ENCODE measurements at places on chromosomes 12 and 14. TPM values are rescaled to one million over a fixed set of nuclear protein-coding genes. Genes with fewer than 3 reads are reported as not detected.

DNA sequence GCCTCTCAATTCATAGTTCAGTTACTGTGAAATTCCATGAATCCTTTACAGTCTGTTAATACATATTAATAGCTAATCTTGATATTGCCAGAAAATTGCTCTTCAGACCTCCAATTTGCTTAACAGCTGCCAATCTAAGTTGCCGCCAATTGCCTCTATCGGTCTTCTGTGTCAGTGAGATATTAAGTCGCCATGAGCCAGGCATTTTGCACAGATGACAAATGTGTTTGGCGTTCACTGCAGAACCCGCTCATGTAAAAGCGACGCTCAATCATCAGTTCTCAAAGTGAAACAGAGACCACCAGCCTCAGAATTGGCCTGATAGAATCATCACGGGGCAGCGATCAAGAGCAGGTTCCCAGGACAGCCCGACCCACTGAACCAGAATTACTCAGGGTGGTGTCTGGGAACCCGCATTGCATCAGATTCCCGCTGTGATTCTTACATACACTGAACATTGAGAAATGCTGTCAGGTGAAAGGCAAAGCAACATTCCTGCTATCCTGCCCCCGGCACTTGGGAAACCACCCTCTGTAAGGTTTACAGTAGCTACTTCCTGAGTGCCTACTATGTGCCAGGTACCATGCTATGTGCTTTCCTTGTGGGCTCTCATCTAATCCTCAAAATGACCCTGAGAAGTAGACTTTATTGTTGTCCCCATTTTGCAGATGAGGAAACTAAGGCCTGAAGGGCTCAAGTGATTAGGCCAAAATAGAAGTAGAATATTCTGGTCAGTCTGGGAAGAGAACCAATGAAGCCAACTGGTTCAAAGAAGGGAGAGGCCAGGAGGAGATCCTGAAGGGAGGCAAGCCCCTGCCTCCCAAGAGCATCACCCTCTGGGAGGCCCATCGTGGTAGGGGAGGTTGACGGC is 216.4 kb downstream of the SLC41A2 start:
- DNase-seq, result no peak

- no peak overlapping the region for H3K27ac ChIP-seq
- no peaks in the 10 kb centered on the region for H3K4me1 ChIP-seq
- no peaks in the 10 kb centered on the region for H3K27me3 ChIP-seq
- DNase-seq, result no peak
- H3K36me3 ChIP-seq, result no peaks in the 10 kb centered on the region
Measured at GRCh38 chr14:33486332-33486890, 464.5 kb downstream of the EGLN3 start.

Gene RNASE1
- total RNA-seq, result 204 TPM

Gene ST8SIA1
- 6.9 TPM for total RNA-seq

- no peak overlapping the region for H3K27ac ChIP-seq
- H3K36me3 ChIP-seq, result no peaks in the 10 kb centered on the region
- DNase-seq, result peak; percentile 41
- H3K27me3 ChIP-seq, result no peaks in the 10 kb centered on the region
- no peak overlapping the region for H3K4me3 ChIP-seq
- H3K4me1 ChIP-seq, result no peaks in the 10 kb centered on the region
Measured at GRCh38 chr12:86837246-86837645, 581.1 kb upstream of the MGAT4C start.

Gene MMP14
- 232 TPM for total RNA-seq

GRCh38 chr12:16324272-16324671 is 23.2 kb upstream of the MGST1 start:
- no peak overlapping the region for H3K4me3 ChIP-seq
- H3K27ac ChIP-seq, result no peak overlapping the region
- H3K36me3 ChIP-seq, result no peaks in the 10 kb centered on the region
- no peaks in the 10 kb centered on the region for H3K27me3 ChIP-seq
- peak; percentile 30 for DNase-seq
- H3K4me1 ChIP-seq, result no peaks in the 10 kb centered on the region

Gene SLC39A2
- 0.04 TPM for total RNA-seq

Gene TMEM229B
- total RNA-seq, result 0.40 TPM

Gene CBLN3
- total RNA-seq, result 1.2 TPM

DNA sequence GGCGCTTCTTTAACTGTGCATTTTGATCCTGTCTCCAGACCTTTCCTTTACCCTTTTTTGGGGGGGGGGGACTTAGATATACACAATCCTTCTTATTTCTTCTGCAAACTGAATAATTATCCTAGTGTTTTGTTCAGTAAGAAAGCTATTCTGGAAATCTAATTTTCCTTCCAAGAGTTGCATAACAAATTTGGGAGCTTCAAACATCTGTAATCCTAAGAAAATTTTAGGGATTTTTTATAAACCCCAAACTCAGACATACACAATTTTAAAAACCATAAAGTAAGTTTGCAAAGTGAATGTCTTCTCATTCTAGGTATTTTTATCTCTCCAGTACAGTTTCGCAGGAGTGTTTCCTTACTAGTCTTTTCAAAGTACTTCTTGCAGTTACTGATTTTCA is 182.7 kb upstream of the E2F7 start:
- DNase-seq, result peak; percentile 47
- H3K27ac ChIP-seq, result no peak overlapping the region
- H3K4me3 ChIP-seq, result no peak overlapping the region
- no peaks in the 10 kb centered on the region for H3K27me3 ChIP-seq
- H3K4me1 ChIP-seq, result no peaks in the 10 kb centered on the region

DNA sequence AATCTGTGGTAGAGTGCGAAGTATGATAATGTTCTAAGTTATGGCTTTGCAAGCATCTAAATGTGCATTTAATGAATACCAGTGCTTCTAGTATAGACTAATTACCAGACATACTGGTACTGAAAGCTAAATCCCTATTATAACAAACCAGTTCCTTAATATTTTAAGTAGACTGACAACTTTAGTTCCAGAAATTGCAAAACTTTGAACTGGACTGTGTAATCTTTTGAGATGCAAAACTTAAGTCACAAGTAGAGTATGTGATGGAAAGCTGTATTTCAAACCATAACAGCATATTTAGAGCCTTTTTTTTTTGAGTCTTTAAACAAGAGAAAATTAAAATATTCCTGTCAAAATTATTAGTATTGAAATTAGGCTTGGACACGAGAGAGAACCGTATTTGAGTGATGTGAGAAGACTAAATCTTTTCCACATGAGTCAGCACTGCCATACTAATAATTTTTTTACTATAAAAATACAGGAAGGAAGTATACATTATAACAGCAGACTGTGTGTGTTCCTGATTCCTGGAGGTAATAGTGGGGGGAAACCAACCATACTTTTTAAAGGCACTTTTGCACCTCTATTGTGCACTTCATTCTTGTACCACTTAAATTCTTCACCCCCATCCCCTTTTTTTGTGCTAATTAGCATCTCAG is 45.5 kb downstream of the PPM1A start:
- no peak for DNase-seq
- H3K4me1 ChIP-seq, result no peaks in the 10 kb centered on the region
- H3K27me3 ChIP-seq, result no peaks in the 10 kb centered on the region
- peaks cover 9% of the 10 kb centered on the region for H3K36me3 ChIP-seq
- H3K4me3 ChIP-seq, result no peak overlapping the region

DNA sequence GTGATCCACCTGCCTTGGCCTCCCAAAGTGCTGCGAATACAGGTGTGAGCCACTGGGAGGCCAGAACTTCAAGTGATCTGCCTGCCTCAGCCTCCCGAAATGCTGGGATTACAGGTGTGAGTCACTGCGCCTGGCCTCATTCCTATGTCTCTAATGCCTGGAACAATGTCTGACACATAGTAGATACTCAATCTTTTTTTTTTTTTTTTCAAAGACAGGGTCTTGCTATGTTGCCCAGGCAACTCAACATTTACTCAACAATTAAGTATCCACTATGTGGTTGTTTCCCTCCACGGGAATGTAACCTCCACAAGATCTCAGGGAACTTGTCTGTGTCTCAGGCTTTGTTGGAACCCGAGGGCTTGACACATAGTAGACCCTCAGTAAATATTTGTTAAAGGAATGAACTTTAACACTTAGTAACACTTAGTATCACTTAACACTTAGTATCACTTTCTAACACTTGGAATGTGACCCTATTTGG is 3.0 kb upstream of the TMEM120B start:
- H3K4me1 ChIP-seq, result peaks cover 26% of the 10 kb centered on the region
- no peak for DNase-seq
- no peaks in the 10 kb centered on the region for H3K36me3 ChIP-seq
- no peak overlapping the region for H3K4me3 ChIP-seq
- no peak overlapping the region for H3K27ac ChIP-seq

DNA sequence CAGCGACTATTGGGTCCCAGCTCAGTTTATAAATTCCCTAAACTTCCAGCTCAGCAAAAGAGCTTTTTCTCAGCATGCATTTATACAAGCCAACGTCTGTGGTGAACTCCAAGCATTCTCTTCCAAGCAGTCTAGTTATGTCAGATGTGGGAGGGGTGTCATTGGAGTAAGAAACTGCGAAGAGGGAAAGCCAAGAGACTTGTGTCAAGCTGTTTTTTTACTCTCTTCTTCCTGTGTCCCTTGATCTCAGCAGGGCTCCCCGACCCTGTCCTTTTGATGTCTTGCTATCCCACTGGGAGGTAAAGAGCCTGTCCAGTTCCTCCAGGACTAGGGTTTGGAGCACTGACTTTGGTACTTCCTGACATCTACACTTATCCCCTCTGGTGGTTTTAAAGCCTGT is 69.0 kb downstream of the PPM1H start:
- DNase-seq, result peak; percentile 42
- H3K27ac ChIP-seq, result no peak overlapping the region
- H3K27me3 ChIP-seq, result no peaks in the 10 kb centered on the region
- no peak overlapping the region for H3K4me3 ChIP-seq
- peaks cover 5% of the 10 kb centered on the region for H3K4me1 ChIP-seq
- no peaks in the 10 kb centered on the region for H3K36me3 ChIP-seq

DNA sequence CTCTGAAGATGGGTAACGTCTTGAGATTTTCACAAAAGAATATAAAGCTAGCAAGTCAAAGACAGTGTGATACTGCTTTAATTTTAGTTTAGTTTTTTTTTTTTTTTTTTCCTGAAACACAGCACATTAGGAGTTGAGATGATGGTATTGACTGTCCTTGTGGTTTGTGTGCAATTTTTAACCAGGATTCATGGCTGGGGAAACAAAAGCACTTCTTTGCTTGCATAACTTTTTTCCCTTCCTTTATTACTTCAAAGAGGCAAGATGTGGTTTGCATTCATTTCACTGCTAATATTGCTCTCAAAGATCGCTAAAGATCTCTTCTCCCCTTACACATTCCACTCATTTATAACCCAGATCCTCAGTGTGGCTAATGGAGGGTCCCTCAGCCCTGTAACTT is 157.1 kb upstream of the PZP start:
- DNase-seq, result no peak
- no peaks in the 10 kb centered on the region for H3K4me1 ChIP-seq
- no peaks in the 10 kb centered on the region for H3K27me3 ChIP-seq
- H3K36me3 ChIP-seq, result no peaks in the 10 kb centered on the region
- H3K4me3 ChIP-seq, result no peak overlapping the region

GRCh38 chr12:107992870-107993451 is 136.1 kb upstream of the WSCD2 start:
- no peak overlapping the region for H3K4me3 ChIP-seq
- H3K4me1 ChIP-seq, result no peaks in the 10 kb centered on the region
- no peaks in the 10 kb centered on the region for H3K27me3 ChIP-seq
- no peak overlapping the region for H3K27ac ChIP-seq
- peak; percentile 11 for DNase-seq

GRCh38 chr14:56057767-56058166 is 60.4 kb upstream of the PELI2 start:
- H3K27ac ChIP-seq, result no peak overlapping the region
- no peaks in the 10 kb centered on the region for H3K27me3 ChIP-seq
- DNase-seq, result no peak
- H3K36me3 ChIP-seq, result no peaks in the 10 kb centered on the region
- no peak overlapping the region for H3K4me3 ChIP-seq

- H3K27me3 ChIP-seq, result peaks cover 2% of the 10 kb centered on the region
- no peak for DNase-seq
- no peak overlapping the region for H3K4me3 ChIP-seq
- H3K36me3 ChIP-seq, result no peaks in the 10 kb centered on the region
- H3K4me1 ChIP-seq, result peaks cover 25% of the 10 kb centered on the region
Measured at GRCh38 chr14:95293449-95293848, 26.3 kb downstream of the CLMN start.

Gene KRT75
- not detected for total RNA-seq

Gene CMAS
- total RNA-seq, result 20.1 TPM

Gene BIN2
- 1.8 TPM for total RNA-seq

DNA sequence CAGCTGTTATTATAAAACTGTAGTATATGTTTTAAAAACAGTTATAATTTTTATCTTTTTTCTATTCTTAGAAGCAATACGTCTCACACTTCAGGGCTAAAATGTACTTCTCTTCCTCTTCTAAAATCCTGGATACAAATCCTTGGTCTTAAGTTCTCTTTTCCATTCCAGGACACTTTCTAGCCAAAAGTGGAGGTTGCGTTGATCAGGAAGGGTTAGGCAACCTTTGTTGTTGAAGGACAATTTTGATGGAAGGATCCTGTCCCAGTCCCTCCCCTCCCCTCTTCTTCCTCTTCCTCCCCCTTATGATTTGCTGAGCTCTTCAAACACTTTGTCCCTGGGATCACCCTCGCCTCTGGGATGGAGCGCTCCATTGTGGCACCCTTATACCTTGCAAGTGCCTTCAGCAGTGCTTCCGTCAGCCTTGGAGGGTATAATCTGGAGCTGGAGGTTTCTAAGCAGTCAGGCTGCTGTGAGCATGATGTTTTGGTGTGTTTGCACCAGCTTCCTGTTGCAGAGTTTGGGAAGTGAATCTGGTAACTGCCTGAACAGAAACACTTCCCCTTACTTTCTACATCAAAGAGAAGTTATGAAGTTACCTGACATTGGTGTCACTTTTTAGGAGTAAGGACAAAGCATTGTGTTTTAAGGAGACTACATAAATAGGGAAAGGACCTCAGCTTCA is 87.4 kb upstream of the SLC38A2 start:
- no peaks in the 10 kb centered on the region for H3K36me3 ChIP-seq
- H3K27ac ChIP-seq, result no peak overlapping the region
- peaks cover 9% of the 10 kb centered on the region for H3K4me1 ChIP-seq
- no peaks in the 10 kb centered on the region for H3K27me3 ChIP-seq
- H3K4me3 ChIP-seq, result no peak overlapping the region
- no peak for DNase-seq

GRCh38 chr14:61025251-61026223 is 44.5 kb downstream of the SLC38A6 start:
- no peaks in the 10 kb centered on the region for H3K36me3 ChIP-seq
- no peaks in the 10 kb centered on the region for H3K4me1 ChIP-seq
- peak; percentile 88 for DNase-seq

DNA sequence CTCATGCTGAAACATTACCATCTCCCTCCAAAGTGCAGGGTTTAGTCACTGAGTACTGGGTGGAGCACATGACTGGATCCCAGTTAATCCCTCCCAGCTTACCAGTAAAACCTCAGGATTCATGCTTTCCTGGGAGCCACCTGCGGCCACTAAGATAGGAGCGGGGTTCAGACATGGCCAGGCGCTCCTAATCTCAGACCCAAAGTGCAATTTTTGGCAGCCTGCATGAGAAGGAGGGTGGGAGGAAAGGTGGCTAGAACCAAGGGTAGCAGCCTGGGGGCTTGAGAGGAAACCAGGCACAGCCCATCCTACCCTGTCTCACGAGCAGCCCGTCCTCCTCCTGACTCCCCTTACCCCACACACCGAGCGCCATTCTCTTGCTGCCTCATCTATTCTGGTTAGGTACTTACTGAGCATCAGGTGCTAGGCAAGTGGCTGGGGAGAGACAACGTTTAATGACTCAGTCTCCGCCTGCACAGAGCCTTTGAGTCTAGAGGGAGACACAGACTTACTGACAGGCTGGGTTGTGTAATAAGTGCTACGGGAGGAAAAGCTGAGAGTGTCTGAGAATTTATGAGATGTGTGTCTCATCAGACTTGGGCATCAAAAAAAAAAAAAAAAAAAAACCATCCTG is 9.9 kb downstream of the GPRC5A start:
- H3K27me3 ChIP-seq, result no peaks in the 10 kb centered on the region
- H3K4me3 ChIP-seq, result no peak overlapping the region
- H3K4me1 ChIP-seq, result peaks cover 5% of the 10 kb centered on the region
- peak; percentile 35 for DNase-seq
- H3K36me3 ChIP-seq, result no peaks in the 10 kb centered on the region

Gene SIX4
- total RNA-seq, result 24.6 TPM

Gene SYNDIG1L
- total RNA-seq, result 0.04 TPM
